ENCODE measurements at places on chromosomes 5 and 9.

DNA sequence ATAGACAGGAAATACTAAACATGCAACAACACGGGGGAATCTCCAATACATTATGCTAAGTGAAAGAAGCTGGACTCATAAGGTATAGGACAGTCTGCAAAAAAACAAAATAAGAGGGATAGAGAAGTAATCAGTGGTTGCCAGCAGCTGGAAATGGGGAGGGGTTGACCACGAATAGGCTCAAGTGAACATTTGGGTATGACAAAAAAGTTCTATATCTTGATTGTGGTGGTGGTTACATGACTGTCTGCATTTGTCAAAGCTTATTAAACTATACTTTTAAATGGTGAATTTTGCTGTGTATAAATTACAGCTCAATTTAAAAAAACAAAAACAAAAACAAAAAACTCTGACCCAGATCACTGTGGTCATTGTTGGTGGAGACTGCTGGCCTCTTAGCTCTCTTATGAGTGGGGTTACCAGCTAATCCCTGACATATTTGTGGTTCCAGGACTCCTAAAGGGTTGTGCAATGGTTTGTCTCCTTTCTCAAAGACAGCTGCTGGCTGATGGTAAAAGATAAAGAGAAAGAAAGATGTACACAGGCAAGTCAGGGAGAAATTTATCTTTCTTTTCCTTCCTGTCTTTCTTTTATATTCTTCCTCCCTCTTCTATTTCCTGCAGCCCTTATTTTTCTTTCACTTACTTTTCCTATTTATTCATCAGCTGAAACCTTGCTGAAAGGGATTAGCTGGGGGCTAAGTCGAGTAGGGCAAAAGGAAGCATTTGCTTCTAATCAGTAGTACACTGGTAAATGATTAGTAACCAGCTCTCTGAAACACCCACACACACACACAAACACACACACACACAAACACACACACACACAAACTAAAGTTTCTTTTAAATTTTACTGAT lies 42.6 kb upstream of the APC start:
- no peak for DNase-seq

DNA sequence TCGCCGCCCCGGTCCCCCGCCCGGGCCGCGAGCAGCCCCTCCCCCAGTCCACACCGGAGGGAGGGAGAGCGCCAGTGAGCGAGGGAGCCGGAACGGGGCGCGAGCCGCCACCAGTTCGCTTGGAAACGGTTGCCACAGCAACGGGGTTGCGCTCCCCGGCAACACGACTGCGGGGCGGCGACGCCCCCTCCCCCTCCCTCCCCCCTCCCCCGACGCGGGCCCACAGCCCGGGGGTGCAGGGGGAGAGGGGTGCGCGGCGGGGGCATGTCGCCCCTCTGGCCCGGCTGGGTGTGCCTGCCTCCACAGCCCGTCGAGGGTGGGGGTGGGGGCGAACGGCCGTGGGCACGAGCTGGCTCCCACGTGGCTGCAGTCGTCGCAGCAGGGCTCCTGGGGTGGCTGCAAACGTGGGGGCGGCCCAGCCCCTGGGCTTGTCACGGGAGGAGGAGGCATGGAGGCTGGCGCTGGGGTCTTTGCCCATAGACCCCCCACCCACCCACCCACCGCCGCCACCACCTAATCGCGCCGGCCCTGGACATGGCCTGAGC lies 524 bp downstream of the PRR7 start:
- peak; percentile 83 for DNase-seq

DNA sequence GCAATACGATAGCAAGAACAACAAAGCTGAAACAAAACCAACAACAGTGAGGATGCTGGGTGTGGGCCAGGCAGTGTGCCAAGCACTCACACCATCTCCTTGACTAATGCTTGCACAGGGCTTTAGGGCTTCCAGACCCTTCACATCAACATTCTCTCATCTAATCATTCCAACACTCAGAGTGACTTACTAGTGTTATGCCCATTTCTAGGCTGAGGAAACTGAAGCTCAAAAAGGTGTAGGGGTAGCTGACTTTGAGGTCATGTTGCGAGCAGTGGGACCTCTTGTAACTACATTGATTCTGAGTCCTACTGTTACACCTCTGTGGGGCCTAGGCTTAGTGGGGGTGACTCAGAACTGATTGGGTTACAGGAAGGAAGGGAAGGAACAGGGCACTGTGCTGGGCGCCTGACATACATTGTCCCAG lies 9.7 kb downstream of the ANGPTL2 start:
- DNase-seq = no peak

DNA sequence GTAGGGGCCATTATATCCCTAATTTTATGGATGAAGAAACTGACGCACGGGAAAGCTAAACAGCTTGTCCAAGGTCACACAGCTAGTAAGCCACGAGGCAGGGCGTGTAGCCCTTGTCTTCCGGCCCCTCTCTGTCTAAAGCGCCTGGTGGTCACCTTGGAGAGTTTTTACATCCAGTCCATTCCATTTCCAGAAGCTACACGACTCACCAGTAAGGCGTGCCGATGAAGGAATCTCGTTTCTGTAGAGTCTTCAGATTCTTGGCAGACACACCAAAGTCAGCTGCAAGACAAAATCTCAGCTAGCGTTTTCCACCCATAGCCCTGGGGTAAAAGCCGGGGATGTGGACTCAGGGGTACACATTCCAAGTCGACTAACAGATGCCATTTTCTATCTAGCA lies 80.5 kb downstream of the STK10 start:
- DNase-seq = no peak

GRCh38 chr9:135239100-135239768 lies 151.8 kb downstream of the OLFM1 start:
- no peak for DNase-seq

- no peak for DNase-seq
Observed at GRCh38 chr5:171965745-171966144, 40.7 kb downstream of the FBXW11 start.

GRCh38 chr9:24602693-24603352 lies 57.1 kb upstream of the IZUMO3 start:
- DNase-seq = no peak

- no peak for DNase-seq
Observed at GRCh38 chr5:170691657-170692056, 91.9 kb upstream of the GABRP start.

DNA sequence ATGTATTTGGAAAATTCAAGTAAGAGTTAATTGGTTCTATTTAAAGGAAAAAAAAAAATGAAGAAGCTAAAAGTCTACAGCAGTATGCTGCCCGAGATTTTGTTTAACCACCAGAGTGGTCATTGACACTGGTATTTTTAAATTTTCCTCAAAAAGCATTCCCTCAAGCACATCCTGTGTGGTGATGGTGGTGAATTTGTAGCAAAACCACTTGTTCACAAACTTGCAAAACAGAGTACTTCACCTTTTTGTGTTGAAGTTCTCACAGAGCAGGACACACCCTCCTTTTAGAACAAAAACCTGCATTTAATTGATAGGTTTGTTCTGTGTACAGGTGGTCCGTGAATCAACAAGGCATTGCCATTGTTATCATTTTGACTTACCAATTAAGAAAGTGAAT lies 374.2 kb downstream of the EFNA5 start:
- no peak for DNase-seq

- peak; percentile 7 for DNase-seq
Observed at GRCh38 chr5:171207256-171207847, 101.7 kb upstream of the TLX3 start.

- DNase-seq = no peak
Observed at GRCh38 chr9:34443976-34444375, 14.4 kb downstream of the FAM219A start.

GRCh38 chr5:170813231-170813630 lies 29.7 kb downstream of the GABRP start:
- no peak for DNase-seq

DNA sequence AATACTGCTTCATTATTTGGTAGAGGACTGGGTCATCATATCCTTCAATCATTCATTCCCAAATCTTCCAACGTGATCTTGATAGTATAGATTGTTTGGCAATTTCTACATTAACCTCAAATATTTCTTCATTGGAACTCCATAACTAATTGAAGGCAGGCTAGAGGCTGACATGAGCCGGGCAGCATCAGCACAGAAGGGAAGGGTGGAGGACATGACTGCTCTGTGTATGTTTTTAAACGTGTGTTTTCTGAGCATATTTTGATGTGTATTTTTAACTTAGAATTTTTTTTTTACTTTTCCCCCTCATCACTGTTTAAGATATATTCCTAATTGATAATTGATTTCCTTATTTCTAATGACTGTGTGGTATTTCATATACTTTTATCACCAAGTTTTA lies 12.6 kb downstream of the DDX4 start:
- DNase-seq = no peak

DNA sequence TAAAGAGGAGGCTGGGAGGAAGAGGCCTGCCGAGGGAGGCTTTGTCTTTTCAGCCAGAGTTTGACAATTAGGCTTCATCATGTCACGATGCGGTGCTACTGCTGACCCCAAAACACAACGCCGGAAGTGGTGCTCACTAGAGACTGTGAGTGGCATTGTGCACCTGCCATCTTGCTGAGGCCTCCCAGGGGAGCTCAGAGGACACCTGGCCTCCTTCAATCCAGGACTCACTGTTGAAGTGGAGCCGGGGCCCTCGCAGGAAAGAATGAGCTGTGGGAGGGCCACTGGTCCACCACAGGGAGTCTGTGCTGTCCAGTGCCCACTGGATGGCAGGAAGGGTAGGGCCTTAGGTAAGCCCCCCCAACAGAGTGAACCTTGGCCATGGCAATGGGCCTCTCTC lies 12.7 kb upstream of the SLC25A48 start:
- no peak for DNase-seq

DNA sequence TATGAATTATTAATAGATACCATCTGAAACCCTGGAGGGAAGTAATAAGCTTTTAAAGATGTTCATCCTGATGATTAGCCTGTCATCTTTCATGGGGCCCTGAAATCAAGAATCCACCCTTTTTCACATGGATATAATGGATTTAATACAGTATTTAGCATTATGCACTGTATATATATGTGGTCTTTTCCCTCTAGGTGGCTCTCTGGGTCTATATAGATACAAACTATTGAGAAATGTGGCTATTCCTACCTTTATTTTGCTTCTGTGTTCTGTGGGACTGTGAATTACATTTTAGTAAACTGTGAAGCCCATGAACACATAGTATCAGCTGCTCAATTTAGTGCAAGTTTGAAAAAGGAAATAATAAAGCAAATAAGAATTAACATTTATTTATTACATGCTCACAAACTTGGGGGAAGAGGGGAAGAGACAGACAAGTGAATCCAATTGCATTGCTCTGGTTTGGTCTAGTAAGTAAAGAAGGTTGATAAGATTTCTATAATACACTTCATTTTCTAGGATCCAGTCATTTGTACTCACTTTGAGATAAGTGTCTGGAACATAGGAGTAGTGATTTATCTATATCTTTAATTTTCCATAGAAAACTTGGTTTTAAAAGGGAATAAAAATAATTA lies 112.2 kb downstream of the SCAMP1 start:
- no peak for DNase-seq

DNA sequence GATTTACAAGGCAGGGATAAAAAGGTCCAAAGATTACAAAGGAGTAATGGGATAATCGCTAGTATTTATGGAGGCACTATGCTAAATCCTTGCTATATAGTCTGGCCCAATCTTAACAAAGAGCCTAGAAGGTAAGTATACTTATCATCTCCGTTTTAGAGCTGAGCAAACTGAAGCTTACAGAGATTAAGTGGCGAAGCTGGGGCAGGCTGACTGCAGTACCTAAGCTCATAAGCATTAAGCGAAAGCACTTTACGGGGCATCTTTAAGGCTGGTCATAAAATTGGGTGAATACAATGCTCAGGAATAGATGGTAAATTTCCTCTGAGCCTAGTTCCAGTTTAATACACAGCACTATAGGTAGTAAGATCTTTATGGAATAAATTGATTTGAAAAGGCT lies 30.0 kb upstream of the ZNF366 start:
- DNase-seq = no peak

DNA sequence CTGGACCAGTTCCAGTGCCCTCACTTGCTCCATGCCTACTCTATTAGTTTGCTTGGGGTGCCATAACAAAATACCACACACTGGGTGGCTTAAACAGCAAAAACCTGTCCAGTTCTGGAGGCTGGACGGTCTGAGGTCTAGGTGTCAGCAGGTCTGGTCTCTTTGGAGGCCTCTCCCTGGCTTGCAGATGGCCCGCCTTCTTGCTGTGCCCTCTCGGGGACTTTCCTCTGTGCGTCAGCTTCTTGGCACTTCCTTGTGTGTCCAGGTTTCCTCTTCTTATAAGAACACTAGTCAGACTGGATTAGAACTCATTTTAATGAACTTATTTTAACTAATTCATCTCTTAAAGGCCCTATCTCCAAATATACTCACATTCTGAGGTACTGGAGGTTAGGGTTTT lies 97.2 kb downstream of the CARTPT start:
- DNase-seq = no peak

DNA sequence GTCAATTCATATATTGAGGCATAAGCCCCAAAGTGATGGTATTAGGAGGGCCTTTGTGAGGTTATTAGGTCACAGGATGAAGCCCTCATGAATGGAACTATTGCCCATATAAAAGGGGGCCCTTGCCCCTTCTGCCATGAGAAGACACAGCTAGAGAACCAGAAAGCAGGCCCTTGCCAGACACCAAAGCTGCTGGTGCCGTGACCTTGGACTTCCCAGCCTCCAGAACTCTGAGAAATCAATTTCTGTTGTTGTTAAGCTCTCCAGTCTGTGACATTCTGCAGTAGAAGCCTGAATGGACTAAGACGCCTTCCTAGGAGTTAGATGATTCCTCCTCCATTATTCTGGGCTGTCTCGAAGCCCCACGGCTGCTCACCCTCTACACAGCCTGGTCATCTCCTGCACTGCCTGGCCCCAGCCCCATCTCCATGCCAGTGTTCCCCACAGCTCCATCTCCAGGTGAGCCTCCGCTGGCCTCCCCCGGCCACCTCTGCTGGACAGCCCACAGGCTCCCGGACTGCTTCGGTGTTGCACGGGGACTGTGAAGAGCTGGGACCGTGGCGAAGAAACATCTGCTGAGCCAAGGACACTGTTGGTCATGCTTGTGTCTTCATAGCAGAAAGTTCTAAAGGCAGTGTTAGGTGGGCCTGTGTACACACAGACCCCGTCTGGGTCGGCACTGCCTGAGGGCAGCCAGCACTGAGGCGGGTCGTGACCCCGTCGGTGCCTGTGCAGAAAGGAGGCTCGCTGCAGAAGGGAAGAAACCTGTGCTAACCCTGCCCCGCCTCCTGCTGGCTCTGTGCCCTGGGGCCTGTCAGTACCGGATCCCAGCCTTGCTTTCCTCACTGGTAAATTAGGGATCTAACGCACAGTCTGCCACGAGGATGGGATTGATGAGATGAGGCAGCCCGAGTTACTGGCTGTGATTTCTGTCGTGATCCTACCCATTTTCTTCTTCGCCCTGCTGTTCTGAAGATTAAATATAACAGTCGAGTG lies 55.1 kb upstream of the CNOT6 start:
- no peak for DNase-seq

DNA sequence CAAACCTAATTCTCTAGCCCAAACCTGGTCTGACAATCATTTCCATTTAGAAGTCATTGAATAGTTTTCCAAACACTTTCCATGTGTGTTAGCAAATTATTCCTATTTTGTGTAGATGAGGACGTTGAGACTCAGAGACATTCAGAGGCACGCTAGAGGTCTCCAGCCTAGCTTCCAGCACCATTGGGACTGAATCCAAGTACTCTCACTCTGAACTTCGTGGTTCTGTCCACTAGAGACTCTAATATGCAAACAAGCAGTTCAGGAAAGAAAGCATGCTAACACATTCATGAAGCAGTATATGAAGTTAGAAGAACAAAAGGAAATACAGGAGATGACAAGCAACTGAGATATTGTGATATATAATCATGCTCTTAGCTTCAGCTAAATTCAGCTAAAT lies 354.8 kb downstream of the NTRK2 start:
- peak; percentile 89 for DNase-seq

Data from Ammon's horn (tissue), 1 donor.